ENCODE measurements at places on chromosomes 5 and 9. TPM values are rescaled to one million over a fixed set of nuclear protein-coding genes. Genes with fewer than 3 reads are reported as not detected.

GRM6 gene
- not detected for polyA plus RNA-seq

DNA sequence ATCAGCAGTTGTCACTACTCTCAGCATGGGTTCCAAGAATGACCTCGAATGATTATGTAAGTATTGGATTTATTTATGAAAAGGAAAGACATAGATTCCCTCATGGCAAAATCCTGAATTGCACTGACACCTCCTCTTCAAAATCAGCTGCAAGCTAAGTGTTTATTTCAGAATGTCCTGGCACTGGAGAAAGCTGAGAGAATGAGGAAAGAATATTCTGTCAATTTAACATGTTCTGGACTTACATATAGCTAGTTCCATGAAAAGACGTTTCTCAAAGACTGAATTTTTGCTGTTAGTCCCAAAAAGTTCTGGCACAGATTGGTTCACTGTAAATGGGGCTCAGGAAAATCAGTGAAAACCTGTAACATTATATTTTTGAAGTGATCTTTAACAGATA is 120.3 kb downstream of the NREP start:
- no peak for DNase-seq

- DNase-seq: no peak
Measured at GRCh38 chr5:179125789-179126505, 65.8 kb downstream of the ZNF354C start.

SV2C gene
- polyA plus RNA-seq: not detected

GRCh38 chr5:172868436-172868923 is 34.4 kb downstream of the ERGIC1 start:
- DNase-seq: peak; percentile 78

GRCh38 chr9:107043886-107044285 is 180.9 kb downstream of the ZNF462 start:
- no peak for DNase-seq

PTGES gene
- polyA plus RNA-seq: 8.8 TPM

DNA sequence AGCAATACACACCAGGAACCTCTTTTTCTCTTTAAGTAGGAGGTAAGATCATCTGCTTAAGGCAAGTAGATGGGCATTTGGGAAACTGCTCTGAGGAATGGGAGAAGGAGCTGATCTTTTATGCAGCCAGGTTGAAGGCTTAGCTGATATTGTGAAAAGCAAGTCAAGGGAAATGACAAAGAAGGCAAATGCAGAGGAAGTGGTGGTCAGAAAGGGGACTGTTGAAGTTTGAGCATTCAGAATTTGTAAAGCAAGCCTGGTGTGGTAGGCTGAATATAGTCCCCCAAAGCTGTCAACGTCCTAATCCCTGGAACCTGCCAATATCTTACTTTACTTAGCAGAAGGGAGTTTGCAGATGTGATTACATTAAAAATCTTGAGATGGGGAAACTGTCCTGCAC is 128.9 kb downstream of the ADAMTS12 start:
- no peak for DNase-seq

DNA sequence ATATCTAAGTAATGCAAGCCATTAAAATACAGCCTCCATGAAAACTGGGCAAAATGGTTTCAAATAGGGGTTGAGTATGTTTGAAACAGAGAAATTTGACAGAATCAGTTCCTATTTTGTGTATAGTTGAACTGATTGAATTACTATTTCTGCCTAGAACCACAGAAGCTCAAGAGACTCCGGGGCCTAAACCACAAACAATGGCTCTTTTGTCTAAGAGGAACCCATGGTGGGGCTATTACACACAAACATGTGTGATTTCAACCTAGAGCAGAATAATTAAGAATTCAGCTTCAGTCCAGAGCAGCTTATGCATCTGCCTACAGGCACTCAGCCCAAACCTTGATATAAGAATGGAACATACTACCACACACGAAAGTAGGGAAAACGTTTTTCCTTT is 171.2 kb upstream of the MPDZ start:
- peak; percentile 42 for DNase-seq

WNT8A gene
- polyA plus RNA-seq: not detected

GABRA1 gene
- 0.02 TPM for polyA plus RNA-seq

GNG10 gene
- polyA plus RNA-seq: 109 TPM

NR2F1-AS1 gene
- 29.6 TPM for polyA plus RNA-seq

DNA sequence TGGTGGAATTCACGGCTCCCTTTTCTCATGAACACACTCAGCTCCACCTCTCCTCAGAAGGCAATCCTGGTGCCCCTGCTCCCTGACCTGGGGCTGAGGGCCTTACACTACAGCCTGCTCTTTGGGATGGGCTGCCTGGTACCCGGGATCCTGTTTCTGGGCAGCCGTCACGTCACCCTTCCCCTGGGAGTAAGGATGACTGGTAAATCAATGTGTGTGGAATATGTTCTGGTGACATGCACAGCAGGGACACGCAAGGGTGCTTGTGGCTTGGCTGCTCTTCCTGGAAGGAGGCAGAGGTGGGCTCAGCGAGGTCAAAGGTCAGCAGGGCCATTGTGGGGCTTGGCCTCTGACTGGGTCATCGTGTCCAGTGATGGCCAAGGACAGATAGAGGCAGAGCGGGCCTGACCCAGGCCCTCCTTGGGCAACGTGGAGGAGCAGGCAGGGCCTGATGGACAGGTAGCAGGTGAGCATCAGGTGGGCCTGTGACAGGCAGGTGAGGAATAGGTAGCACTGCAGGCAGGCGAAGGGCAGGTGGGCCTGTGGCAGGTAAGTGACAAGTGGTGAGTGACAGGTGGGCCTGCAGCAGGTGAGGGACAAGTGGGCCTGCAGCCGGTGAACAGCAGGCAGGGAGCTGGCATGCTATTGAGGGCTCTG is 399.4 kb upstream of the IRX4 start:
- DNase-seq: no peak
